PC-9 (cell line): ENCODE measurements at places on chromosomes 5 and 9. TPM values are rescaled to one million over a fixed set of nuclear protein-coding genes. Genes with fewer than 3 reads are reported as not detected.

DNA sequence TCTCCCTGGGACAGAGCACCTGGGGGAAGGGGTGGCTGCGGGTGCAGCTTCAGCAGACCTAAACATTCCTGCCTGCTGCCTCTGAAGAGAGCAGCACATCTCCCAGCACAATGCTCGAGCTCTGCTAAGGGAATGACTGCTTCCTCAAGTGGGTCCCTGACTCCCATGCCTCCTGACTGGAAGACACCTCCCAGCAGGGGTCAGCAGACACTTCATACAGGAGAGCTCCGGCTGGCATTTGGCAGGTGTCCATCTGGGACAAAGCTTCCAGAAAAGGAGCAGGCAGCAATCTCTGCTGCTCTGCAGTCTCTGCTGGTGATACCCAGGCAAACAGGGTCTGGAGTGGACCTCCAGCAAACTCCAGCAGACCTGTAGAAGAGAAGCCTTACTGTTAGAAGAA, 77.2 kb downstream of the SLCO6A1 start:
- H3K27me3 ChIP-seq = no peaks in the 10 kb centered on the region
- H3K4me1 ChIP-seq = no peaks in the 10 kb centered on the region
- H3K36me3 ChIP-seq = no peaks in the 10 kb centered on the region

- H3K27ac ChIP-seq = no peak overlapping the region
- peaks cover 11% of the 10 kb centered on the region for H3K27me3 ChIP-seq
- no peaks in the 10 kb centered on the region for H3K36me3 ChIP-seq
- no peak overlapping the region for H3K4me3 ChIP-seq
- no peak for DNase-seq
These were observed 57.2 kb upstream of the RNF130 start for GRCh38 chr5:180128671-180129261.

DNA sequence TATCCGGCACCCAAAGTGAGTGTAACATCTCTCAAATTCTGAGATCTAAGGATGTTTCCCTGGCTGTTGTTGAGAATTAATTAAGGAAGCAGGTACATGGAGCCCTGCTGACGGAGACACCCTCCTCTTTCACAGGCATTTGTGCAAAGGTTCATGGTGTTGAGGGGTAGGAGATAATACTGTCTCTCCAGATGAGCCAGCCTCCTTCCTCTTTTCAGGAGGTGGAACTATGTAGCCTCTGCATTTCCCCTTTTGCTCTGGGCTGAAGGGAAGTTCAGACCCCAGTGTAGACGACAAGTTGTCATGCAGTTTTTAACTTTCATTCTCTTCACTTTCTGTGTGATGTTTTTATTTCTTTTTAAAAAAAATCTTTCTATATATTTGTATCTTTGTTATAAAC, 107.5 kb downstream of the GALNT10 start:
- H3K4me1 ChIP-seq = peaks cover 51% of the 10 kb centered on the region
- peaks cover 34% of the 10 kb centered on the region for H3K36me3 ChIP-seq
- no peak for DNase-seq
- H3K27ac ChIP-seq = no peak overlapping the region

- no peak overlapping the region for H3K4me3 ChIP-seq
- no peak for DNase-seq
- no peak overlapping the region for H3K27ac ChIP-seq
- peaks cover 68% of the 10 kb centered on the region for H3K36me3 ChIP-seq
- no peaks in the 10 kb centered on the region for H3K4me1 ChIP-seq
These were observed 19.0 kb downstream of the SKP2 start for GRCh38 chr5:36170832-36171424.

DNA sequence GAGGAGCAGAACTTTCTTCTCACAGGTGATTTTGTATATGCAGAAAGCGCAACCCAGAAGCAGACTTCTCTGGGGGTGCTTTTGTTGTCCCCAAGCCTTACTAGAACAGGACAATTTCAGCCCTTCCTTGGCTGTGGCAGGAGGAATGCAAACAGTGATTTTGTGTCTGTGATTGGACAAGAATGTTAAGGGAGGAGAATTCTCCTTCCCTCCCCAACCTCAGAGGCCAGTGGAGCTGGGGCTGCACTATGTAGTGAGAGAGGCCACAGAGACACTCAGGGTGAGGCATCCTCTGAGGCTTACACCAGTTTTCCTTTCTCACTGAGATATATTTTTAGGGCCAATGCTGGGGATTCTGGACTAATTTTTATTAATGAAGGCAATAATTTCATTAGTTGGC, 58.8 kb downstream of the ZNF366 start:
- no peak for DNase-seq
- no peak overlapping the region for H3K4me3 ChIP-seq
- H3K4me1 ChIP-seq = peaks cover 31% of the 10 kb centered on the region

- H3K4me3 ChIP-seq = no peak overlapping the region
- H3K27me3 ChIP-seq = no peaks in the 10 kb centered on the region
- DNase-seq = no peak
- no peaks in the 10 kb centered on the region for H3K4me1 ChIP-seq
- no peak overlapping the region for H3K27ac ChIP-seq
- H3K36me3 ChIP-seq = no peaks in the 10 kb centered on the region
These were observed 93.8 kb upstream of the EPB41L4A start for GRCh38 chr5:112512901-112513300.

DNA sequence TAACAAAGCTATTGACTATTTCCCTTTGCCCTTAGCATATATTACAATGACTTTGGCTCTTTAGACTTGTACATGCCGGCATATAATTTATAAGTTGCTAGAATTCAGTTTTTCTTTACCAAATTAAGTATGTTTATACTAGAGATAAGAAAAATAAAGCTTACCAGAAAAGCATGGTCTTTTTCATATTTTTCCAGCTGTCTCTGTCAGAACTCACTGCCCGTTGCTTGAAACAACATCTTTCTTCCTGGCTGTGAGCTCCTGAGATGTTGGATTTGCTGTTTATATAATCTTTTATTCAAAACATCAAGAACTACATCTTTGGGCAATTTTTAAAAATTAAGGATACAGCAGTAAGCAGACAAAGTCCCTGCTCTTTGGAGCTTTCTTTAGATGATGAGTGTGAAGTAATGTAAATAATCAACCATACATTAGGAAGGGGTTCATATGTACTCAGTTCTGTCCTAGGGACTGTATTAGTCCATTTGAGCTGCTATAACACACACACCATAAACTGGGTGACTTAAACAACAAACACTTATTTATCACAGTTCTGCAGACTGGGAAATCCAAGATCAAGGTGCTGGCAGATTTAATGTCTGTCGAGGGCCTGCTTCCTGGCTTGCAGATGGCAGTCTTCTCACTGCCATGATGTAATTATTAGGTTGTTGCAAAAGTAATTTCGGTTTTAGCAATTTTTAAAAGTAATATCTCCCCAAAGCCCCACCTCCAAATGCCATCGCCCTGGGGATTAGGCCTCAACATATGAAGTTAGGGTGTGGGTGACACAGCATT, 45.4 kb upstream of the RANBP3L start:
- H3K4me1 ChIP-seq = no peaks in the 10 kb centered on the region
- H3K27ac ChIP-seq = no peak overlapping the region
- no peaks in the 10 kb centered on the region for H3K36me3 ChIP-seq
- no peak overlapping the region for H3K4me3 ChIP-seq
- no peaks in the 10 kb centered on the region for H3K27me3 ChIP-seq

DNA sequence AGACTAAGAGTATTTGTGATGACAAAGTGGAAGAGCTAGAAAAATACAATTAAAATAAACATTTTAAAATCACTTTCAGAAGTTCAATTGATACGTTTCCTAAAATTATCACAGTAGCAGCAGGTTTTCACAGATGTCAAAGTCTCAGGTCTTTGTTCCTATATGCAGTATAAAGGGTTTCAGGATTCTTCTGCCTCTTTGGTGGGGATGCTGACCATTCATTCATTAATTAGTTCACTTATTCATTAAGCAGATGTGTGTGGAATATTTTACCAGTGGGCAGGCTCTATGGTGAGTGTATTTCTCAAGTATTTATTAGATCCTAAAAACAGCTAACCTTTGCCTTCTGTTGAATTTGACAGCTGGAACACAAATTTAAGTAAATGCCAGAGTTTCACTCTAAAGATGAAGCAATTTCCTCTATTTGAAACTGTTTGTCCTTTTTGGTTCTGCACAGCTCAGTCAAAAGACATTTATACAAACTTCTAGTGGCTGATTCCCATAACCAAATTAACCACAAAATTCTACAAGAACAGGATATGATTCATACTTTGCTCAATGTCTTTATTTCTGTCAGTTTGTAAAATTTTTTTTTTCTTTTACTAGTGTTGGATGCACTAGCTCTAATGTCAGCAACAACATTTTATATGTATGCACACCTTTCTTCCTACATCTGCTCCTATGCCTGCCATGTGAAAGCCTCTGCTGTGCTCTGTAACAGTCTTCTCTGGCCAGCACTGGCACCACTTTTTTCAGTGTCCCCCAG, 75.9 kb upstream of the PRR16 start:
- peaks cover 14% of the 10 kb centered on the region for H3K4me1 ChIP-seq
- H3K27ac ChIP-seq = peak overlapping the region; percentile 57
- no peak overlapping the region for H3K4me3 ChIP-seq
- no peak for DNase-seq

DNA sequence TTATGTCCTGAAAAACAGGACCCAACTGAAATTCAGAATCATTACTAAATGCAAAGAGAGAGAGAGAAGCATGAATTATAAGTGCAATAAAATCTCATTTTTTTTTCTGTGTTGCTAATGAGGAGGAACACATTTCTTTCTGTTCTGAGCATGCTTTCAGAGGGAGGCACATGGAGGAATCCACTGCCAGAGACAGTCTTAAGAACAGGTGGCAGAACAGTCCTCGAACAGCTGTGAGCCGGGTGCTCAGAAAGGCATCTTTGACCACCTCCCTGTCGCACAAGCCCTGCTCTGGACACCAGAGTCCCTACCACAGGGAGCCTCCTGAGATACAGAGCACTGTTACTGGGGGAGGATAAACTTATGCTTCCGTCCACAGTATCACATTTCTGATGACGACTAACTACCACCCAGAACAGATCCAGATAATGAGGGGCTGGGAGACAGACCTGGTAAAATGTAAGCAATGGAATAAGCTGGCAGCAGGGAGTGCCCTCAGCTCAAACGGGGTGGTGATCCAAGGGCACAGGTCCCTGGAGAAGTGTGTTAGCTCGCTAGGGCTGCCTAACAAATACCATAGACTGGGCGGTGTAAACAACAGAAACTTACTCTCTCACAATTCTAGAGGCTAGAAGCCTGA, 134.0 kb downstream of the SLC1A3 start:
- no peaks in the 10 kb centered on the region for H3K36me3 ChIP-seq
- peaks cover 12% of the 10 kb centered on the region for H3K4me1 ChIP-seq
- no peaks in the 10 kb centered on the region for H3K27me3 ChIP-seq
- no peak overlapping the region for H3K27ac ChIP-seq
- no peak for DNase-seq

DNA sequence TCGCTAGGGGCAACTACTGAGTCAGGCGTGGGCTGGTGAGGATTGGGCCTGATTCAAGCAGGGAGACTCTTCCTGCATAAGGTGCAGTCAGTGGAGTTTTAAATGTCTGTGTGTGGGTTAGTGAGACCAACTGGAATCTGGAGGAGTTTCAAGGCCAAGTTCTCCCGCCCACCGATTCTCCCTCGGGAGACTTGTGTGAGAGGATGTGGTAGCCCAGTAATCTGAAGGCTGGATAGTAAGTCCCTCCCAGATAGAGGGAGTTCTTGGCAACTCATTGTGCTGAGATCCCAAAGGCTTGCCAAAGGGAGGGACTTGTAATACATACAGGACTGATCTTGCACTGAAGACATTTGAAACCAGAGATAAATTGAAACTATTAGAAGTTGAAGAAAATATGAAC, 51.8 kb downstream of the WDR36 start:
- no peak overlapping the region for H3K4me3 ChIP-seq
- H3K4me1 ChIP-seq = no peaks in the 10 kb centered on the region
- H3K27me3 ChIP-seq = no peaks in the 10 kb centered on the region
- H3K27ac ChIP-seq = no peak overlapping the region
- H3K36me3 ChIP-seq = no peaks in the 10 kb centered on the region

DNA sequence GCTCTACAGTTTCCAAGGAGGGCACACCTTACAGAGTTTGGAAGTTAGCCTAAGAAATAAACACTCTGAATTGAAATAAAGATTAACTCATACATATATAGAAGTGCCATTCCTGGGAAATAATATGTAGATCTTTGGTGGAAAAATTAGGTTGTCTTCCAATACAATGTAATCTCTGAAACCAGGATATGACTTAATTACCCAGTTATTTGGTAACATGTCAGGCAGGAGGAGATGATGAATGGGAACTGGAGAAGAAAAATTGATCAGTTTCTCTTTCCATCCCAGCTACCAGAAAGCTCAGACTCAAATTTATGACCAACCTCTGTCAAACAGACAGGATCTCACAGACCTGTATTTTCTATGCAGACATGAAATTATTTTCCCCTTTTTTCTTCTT, 215.2 kb upstream of the SNX2 start:
- no peaks in the 10 kb centered on the region for H3K4me1 ChIP-seq
- no peak for DNase-seq
- H3K27ac ChIP-seq = no peak overlapping the region
- H3K27me3 ChIP-seq = no peaks in the 10 kb centered on the region

DNA sequence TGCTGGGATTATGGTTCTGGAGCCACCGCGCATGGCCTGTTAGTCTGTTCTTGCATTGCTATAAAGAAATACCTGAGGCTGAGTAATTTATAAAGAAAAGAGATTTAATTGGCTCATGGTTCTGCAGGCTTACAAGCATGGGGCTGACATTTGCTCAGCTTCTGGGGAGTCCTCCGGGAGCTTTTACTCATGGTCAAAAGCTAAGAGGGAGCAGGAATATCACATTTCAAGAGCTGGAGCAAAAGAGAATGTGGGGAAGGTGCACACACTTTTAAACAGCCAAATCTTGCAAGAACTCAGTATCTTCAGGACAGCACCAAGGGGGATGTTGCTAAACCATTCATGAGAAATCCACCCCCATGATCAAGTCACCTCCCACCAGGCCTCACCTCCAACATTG, 12.1 kb downstream of the JAK2 start:
- DNase-seq = no peak
- H3K4me3 ChIP-seq = no peak overlapping the region
- H3K36me3 ChIP-seq = no peaks in the 10 kb centered on the region

- peaks cover 19% of the 10 kb centered on the region for H3K27me3 ChIP-seq
- H3K36me3 ChIP-seq = no peaks in the 10 kb centered on the region
- no peak for DNase-seq
- H3K4me1 ChIP-seq = no peaks in the 10 kb centered on the region
These were observed 14.2 kb upstream of the FOXB2 start for GRCh38 chr9:77005216-77005615.

DNA sequence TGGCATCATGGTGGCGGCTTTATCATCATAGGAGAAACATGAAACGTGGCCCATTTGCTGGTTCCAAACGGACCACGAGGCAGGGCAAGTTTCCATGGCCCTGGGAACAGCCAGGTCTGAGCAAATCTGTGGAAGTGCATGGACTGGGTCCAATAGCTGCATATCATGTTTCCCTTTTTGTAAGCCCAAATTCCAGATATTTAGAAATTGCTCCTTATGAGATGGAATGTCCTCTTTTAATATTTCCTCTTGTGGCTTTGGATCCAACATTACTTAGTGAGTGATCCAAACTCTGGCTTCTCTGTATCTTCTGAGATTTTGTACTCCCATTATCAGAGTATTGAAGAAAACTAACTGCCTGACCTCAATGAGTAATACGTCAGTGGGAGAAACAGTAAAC, 79.8 kb upstream of the FBXL7 start:
- no peak overlapping the region for H3K4me3 ChIP-seq
- no peak for DNase-seq
- H3K36me3 ChIP-seq = no peaks in the 10 kb centered on the region
- H3K27me3 ChIP-seq = no peaks in the 10 kb centered on the region
- H3K4me1 ChIP-seq = no peaks in the 10 kb centered on the region

The LRRC19 gene
- not detected in 2 replicates for total RNA-seq

The SERF1A gene
- 1.1 and 5.7 TPM in 2 replicates for total RNA-seq

The WDR38 gene
- not detected in 2 replicates for total RNA-seq

The HMCN2 gene
- total RNA-seq = 1.6 and 3.1 TPM in 2 replicates

The PDE6A gene
- total RNA-seq = 0.35 and 0.50 TPM in 2 replicates

The NUP155 gene
- total RNA-seq = 62.7 and 92.3 TPM in 2 replicates

The SUSD3 gene
- 8.4 and 8.7 TPM in 2 replicates for total RNA-seq

The CCNH gene
- 38.5 and 43.9 TPM in 2 replicates for total RNA-seq

The RAI14 gene
- 133 and 145 TPM in 2 replicates for total RNA-seq

The ACER2 gene
- total RNA-seq = 3.8 and 4.3 TPM in 2 replicates

The SNCB gene
- not detected in 2 replicates for total RNA-seq
